ENCODE measurements at places on chromosomes 7 and 10.

- DNase-seq, result no peak
Measured at GRCh38 chr7:128903621-128904361, 6.7 kb downstream of the KCP start.

DNA sequence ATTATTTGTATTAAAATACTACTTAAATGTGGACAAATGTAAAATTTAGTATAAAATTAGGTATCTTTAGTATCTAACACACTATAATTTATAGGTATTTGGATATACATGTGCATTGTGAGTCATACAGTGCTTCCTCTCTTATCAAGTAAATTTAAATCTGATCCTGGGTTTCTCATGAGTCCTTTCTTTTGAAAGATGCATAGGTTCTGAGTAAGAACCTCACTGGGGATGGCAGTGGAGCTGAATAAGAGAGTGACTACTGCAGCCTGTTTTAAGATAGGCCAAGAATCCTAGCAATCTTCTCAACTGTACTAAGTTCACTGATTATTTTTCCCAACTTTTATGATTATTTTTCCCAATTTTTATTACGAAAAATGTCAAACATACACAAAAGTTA lies 16.2 kb downstream of the CEP55 start:
- no peak for DNase-seq

DNA sequence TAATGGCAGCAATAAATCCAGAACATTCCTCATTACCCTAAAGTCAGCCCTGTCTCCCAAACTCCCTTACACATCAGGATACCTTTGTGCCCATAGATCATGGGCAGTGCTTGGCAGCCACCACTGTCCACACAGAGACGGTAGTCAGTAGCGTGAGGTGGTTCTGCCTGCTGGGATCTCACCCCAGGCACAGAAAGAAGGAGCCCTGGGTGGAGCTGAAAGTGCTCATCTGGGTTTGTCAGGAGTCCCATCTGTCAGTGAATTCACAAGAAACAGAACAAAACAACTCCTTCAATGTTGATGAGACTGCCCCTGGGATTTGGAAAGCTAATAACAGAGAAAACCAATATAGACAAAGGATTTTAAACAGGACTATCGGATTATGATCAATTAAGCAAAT lies 90.2 kb upstream of the PRSS58 start:
- no peak for DNase-seq

DNA sequence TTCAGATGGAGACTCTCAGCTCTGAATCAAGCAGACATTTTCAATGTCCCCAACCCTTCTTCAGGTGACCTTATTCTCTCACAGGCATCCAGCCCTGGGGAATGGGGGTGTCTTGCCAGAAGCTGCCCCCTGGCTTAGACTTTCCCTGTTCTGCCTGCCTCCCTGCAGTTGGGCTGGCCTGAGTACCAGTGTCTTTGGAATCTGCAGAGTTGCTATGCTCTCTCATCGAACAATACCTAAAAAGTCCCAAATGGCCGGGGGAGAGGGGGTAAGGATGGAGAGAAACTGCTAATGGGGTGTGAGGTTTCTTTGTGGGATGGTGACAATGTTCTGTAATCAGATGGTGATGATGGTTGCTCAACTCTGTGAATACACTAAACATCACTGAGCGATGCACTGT lies 20.6 kb downstream of the SLC18A2 start:
- no peak for DNase-seq

DNA sequence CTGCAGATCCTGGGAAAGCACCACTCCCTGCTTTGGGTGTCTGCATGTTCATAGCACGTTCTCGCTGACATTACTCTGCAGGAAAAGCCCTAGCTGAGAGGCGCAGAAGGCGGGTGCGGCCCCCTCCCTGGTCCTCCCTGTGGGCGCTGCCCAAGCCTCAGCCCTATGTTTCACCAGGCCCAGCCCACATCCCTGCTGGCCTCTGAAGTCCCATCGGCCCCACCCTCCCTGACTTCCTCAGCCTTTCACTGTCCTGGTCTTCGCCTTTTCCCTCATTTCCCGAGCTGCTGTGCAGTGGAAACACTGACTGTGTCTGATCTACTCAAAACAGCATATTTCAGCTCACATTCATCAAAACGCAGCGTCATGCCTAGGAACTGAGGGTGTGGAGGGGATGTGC lies 36.3 kb upstream of the DIP2C start:
- no peak for DNase-seq

DNA sequence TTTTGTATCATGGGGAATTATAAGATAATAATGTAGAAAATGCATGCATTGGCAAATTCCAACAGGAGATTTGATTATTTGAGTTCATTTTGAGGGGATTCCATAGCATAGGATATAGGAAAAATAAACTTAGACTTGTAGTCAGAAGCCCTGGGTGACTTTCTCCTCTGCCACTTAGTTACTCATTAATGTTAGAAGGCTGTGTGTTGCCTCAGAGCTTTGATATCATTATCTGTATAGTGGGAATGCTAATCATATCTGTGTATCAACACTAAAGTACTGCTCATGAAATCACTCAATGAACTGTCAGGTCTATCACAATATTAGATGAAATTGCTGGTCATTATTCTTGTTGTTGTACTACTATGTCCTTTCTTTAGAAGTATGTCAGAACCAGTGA lies 23.0 kb upstream of the TEX47 start:
- no peak for DNase-seq

GRCh38 chr7:7516662-7517061 lies 19.0 kb downstream of the COL28A1 start:
- no peak for DNase-seq

DNA sequence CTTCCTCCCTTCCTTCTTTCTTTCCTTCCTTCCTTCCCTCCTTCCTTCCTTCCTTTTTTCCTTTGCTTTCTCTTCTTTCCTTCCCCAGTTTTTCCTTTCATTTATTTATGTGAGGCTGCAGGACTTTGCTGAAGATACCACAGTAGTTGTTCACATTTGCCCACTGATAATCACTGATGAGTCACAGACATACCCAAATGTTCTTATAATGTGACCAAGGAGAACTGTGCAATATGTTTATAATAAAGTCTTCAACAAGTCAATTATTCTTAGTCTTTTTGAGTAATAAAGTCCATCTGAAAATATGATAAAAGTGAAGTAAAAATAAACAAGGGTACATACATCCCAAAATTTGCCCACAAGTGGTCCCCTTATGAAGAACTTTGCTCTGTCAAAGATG lies 159.7 kb downstream of the GNAI1 start:
- DNase-seq, result no peak

DNA sequence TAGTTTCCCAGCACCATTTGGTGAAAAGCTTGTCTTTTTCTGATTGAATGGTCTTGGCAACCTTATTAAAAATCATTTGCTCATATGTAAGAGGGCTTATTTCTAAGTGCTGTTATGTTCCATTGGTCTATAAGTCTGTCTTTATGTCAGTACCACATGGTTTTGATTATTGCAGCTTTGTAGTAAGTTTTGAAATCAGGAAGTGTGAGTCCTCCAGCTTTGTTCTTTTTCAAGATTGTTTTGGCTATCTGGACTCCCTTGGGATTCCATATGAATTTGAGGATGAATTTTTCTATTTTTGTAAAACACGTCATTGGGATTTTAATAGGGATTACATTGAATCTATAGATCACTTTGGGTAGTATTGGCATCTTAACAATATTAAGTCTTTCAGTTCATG lies 5.4 kb downstream of the KIF11 start:
- no peak for DNase-seq

DNA sequence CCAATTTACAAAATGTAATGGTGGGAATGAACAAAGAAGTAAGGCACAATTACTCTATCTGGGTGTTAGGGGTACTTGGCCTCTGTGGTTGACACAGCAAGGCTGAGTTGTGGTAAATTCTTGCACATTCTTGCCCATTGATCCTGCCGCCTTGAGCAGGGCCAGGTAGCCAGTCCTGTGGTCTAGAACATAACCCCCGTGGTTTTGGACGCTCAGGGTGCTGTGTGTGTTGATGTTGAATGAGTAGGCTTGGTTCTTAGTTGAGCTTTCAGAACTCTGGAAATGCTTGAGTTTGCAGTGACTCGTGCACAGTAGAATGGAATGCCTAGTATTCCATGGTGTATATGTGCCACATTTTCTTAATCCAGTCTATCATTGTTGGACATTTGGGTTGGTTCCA lies 42.3 kb upstream of the CDHR3 start:
- no peak for DNase-seq

DNA sequence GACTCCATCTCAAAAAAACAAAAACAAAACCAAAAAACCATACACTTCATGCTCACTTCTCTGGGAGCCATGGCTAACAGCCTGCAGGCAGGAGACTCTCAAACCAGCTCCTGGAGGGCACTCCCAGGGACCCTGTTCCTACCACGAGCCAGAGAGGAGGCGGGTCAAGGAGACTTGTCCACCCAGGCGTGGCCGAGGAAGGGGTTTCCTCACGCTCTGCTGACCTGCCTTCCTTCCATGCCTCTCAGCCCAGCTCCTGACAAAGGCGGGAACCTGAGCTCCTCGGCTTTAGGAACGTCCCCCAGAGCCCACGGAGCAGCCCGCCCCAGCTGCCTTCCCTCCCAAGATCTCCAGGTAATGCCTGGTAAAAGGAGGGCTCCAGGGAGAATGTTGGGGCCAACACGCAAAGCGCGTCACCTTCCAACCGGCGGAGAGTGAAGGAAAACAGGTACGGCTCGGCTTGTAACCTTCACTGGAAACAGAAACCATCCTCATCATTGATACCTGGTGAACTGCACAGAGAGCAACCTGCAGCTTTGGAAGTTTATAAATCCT lies 9.5 kb downstream of the GPR146 start:
- no peak for DNase-seq

GRCh38 chr10:49257626-49258349 lies 41.2 kb upstream of the C10orf71 start:
- DNase-seq, result no peak

GRCh38 chr7:44279731-44280505 lies 45.5 kb downstream of the CAMK2B start:
- peak; percentile 34 for DNase-seq

DNA sequence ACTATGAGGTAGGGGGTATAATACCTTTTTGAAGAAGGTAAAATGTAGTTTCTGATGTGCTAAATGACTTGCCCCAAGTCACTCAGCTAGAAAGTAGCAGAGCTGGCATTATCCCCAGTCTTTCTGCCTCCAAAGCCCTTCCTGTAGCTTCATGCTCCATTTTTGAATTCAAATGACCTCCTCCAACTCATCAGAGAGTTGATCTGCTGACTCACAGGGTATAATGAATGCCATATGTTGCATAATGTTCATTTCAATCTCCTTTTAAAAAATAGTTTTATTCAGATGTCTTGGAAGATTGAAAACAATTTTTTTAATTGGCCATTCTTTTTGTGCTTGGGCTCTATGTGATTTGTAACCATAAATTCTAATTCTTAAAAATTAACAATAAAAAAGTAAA lies 272.8 kb upstream of the IMMP2L start:
- DNase-seq, result no peak

- DNase-seq, result no peak
Measured at GRCh38 chr10:86229376-86229775, 137.2 kb downstream of the GRID1 start.

- no peak for DNase-seq
Measured at GRCh38 chr7:47574482-47575329, 7.2 kb downstream of the TNS3 start.

GRCh38 chr10:58028597-58029366 lies 238.9 kb downstream of the IPMK start:
- no peak for DNase-seq

DNA sequence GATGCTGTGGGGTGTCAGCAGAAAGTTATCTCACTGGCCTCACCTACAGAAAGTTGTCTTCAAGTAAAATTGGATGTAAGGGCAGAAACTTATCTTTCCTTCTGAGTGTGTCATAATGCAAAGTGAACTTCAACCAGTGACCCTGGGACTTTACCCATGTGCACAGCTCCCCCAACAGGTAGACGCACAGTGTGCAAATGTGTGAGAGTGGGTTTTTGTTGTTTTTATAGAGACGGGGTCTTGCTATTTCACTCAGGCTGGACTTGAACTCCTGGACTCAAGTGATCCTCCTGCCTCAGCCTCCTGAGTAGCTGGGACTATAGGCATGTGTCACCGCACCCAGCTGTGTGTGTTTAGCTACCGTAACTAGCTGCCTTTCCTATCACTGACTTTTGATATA lies 6.4 kb upstream of the KAZALD1 start:
- DNase-seq, result no peak

- peak; percentile 28 for DNase-seq
Measured at GRCh38 chr10:87921931-87922688, 58.7 kb downstream of the PTEN start.

- no peak for DNase-seq
Measured at GRCh38 chr7:105799677-105800076, 76.7 kb downstream of the ATXN7L1 start.

GRCh38 chr10:47243791-47244190 lies 56.2 kb upstream of the GDF10 start:
- DNase-seq, result no peak

DNA sequence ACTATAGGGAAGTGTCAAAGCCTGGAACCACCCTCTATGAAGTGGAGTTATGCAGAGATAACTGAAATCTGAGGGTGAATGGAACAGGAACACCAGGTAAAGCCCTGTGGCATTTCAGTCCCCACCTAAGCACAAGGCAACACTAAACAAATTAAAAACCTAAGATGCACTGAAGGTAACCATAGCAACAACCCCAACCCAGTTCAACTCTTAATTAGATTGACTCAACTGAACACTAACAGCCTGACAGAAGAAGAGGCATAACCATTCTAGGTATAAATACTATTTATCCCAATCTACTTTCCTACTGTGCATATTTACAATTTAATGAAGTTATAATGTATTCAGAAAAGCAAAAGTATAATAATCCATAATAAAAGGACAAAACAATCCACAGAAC lies 9.2 kb upstream of the GIMAP5 start:
- no peak for DNase-seq

- no peak for DNase-seq
Measured at GRCh38 chr7:159083698-159084068, 61.0 kb downstream of the VIPR2 start.

- no peak for DNase-seq
Measured at GRCh38 chr7:40802497-40802896, 667.7 kb downstream of the SUGCT start.

DNA sequence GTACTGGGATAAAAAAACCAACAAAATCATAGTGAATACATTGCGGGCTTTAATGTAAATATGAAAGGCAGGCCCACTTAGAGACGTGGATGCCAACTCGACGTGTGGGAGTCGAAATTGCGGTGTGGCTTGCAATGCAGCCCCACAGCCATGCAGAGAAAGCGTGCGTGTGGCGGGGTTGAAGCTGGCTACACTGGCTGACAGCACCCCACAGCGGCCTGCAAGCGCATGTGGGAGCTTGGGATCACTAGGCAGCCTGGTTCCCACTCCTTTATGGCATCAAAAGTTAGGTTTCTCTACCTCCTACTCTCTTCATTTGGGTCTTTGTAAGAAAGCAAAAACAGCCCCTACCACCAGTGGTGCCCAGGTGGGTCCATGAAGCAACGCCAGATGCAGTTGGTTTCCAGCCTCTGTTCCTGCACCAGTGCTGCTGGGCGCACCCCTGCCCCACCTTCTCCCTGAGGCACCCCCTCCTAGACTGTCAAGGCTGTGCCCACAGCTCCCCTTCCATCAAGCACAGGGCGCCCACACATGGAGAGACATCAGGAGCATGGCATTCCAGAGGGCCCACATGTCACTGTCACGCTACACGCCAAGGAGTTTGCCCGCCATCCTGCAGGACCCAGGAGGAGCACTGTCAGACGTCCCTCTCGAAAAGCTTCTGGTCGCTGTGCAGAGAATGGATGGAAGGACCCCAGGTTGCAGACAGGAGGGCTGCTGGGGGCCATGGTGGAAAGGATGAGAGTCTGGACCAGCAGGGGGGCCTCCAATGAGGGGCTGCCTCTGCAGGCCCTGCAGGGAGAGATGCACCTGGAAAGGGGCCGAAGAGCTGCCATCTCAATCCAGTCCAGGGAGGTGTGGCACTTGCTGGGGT lies 142.9 kb downstream of the PAXIP1 start:
- DNase-seq, result no peak

GRCh38 chr10:50610368-50610767 lies 13.4 kb downstream of the SGMS1 start:
- DNase-seq, result no peak

Measured in K562 (cell line).